NCI-H2081 (cell line): ENCODE measurements at places on chromosomes 6 and 20.

GRCh38 chr20:58616411-58616810 is 34.7 kb upstream of the STX16 start:
- no peak for DNase-seq

GRCh38 chr6:124622351-124622750 is 339.9 kb upstream of the RNF217 start:
- DNase-seq: no peak

- DNase-seq: peak; percentile 9
Observed at GRCh38 chr6:17032988-17033634, 68.7 kb upstream of the STMND1 start.

DNA sequence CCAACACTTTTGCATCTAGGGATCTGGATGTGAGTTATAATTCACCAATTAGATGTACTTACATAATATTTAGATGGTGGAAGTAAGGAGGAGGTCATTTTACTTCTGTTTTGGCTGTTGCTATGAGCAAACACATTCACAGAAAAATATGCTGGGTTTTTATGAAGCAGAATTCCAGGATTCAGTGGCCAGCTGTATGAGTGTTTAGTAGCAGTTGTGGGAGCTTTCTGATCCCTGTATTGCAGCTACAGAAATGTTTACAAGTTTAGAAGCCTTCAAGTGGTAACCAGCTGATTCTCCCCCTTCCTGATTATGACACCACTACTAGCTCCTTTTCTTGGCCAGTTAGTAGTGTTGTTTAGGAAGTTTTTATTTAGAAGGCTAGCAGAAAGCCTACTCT is 177.0 kb downstream of the TENT5A start:
- no peak for DNase-seq

DNA sequence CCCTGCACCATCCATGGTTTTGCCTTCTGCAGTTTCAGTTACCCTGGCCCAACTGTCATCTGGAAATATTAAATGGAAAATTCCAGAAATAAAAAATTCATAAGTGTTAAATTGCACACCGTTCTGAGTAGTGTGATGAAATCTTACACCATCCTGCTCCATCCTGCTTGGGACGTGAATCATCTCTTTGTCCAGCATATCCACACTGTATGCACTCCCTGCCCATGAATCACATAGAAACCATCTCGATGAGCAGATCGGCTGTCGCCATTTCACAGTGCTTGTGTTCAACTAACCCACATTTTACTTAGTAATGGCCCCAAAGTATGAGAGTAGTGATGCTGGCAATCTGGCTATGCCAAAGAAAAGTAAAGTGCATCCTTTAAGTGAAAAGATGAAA is 105.9 kb upstream of the ID4 start:
- no peak for DNase-seq

GRCh38 chr20:46341074-46342009 is 33.0 kb upstream of the CDH22 start:
- DNase-seq: no peak

DNA sequence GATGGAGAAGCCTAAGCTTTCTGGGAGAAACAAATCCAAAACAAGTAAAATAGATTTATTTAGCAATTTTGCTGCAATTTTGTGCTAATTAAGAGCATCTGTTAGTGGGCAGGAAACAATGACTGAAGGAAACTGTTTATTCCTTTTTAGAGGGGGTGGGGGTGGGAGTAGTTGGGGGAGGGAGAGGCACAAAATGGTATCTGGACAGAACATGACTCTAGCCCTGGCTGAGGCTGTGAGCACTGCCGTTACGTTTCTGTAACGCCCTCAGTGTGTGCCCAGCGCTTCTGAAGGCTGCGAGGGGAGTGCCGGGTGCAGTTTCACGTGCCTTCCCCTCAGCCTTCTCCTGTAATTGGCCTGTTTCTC is 28.8 kb downstream of the METTL24 start:
- no peak for DNase-seq

- no peak for DNase-seq
Observed at GRCh38 chr20:8242827-8243724, 111.0 kb downstream of the PLCB1 start.

GRCh38 chr6:68639826-68640490 is 4.9 kb downstream of the ADGRB3 start:
- no peak for DNase-seq

- DNase-seq: no peak
Observed at GRCh38 chr6:150967910-150968309, 102.4 kb downstream of the MTHFD1L start.

DNA sequence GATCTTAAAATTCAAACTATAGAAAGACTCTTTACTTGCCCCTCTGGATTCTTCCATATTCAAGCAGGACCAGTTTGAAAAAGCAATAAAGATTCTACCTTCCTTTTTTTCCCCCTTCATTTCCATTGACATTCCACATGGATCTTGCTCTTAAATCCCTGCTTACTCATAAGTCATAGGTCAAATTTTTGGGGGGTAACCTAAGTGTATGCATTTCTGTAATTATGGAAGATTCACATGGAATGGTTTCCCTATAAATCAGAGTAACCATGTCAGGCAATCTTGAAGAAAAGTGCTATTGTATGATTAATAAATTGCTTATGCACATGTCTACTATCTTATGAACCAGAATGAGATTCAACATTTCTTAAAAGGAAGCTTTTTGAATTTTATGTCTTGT is 551.0 kb downstream of the HAO1 start:
- DNase-seq: no peak

DNA sequence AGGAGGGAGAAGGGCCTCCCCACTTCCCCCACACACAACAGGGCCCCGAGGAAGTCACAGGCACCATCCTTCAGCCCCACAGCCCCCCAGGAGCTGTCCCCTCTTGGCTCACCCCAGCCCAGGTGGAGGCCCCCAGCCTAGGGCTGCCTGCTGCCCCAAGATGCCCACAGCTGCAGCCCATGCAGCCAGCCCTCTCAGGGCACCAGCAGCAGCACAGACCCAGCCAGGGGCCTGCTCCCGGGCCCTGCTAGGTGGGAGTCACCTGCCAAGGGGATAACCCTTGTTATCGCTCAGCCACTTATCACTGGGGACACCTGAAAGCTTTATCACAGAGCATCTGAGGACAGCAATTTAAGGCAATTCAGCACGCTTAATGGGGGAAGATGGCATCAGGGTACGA is 55.0 kb downstream of the GRM4 start:
- DNase-seq: no peak

GRCh38 chr20:12504779-12505178 is 504.0 kb upstream of the SPTLC3 start:
- DNase-seq: no peak

DNA sequence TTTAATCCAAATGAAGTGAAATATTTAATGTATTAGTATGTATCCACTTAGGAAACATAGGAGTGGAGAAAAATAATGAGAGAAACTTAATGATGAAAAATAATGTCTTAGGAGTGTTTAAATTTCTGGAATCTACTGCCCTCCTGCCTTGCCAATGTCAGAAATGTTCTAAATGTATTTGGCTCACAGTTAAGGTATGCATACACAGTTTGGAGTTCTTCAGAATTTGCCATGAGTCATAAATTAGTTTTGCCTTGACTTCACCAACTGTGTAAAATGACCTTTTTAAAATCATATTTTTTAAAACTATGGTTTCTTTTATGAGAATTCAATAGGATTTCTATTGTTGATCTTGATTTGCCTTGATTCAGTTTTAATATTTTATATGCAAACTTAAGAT is 191.7 kb upstream of the HSF2 start:
- no peak for DNase-seq
